ENCODE measurements at places on chromosomes 3 and 15. TPM values are rescaled to one million over a fixed set of nuclear protein-coding genes. Genes with fewer than 3 reads are reported as not detected.
A peak's percentile ranks its signal among the peaks of the same experiment; 100 is the strongest.

Gene LYZL4
- total RNA-seq, result not detected

Gene PDZRN3
- total RNA-seq, result 34.1 TPM

Gene PRTG
- total RNA-seq, result 2.2 TPM

Gene LRRC31
- total RNA-seq, result not detected

Gene MYH15
- 0.08 TPM for total RNA-seq

GRCh38 chr3:44674211-44674610 is 25.7 kb downstream of the ZNF35 start:
- peak overlapping the region; percentile 5 for H3K27ac ChIP-seq
- DNase-seq, result no peak
- no peaks in the 10 kb centered on the region for H3K36me3 ChIP-seq
- H3K4me3 ChIP-seq, result no peak overlapping the region
- no peaks in the 10 kb centered on the region for H3K4me1 ChIP-seq

GRCh38 chr3:52177701-52178042 is 20.3 kb upstream of the ALAS1 start:
- no peak overlapping the region for H3K27ac ChIP-seq
- H3K4me3 ChIP-seq, result no peak overlapping the region
- H3K4me1 ChIP-seq, result peaks cover 14% of the 10 kb centered on the region

DNA sequence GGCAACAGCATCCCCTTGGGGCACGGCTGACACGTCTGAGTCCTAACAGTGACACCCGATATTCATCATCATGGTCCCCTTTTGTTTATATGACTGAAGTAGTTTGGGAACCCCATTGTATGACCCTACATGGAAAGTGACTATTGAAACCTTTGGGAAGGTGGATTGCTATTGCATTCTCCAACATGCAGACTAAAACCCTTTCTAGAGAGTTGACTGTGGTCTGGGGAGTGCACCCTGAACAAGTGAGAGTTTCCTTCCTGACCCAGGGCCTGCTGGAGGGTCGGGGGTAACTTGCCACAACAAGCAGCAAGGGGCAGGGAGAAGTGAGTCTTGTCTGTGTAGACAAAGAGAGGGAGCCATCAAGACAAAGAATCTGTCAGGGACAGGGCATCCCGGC is 54.4 kb downstream of the ISG20 start:
- H3K27me3 ChIP-seq, result peaks cover 16% of the 10 kb centered on the region
- no peak overlapping the region for H3K27ac ChIP-seq
- no peaks in the 10 kb centered on the region for H3K36me3 ChIP-seq
- no peak overlapping the region for H3K4me3 ChIP-seq

DNA sequence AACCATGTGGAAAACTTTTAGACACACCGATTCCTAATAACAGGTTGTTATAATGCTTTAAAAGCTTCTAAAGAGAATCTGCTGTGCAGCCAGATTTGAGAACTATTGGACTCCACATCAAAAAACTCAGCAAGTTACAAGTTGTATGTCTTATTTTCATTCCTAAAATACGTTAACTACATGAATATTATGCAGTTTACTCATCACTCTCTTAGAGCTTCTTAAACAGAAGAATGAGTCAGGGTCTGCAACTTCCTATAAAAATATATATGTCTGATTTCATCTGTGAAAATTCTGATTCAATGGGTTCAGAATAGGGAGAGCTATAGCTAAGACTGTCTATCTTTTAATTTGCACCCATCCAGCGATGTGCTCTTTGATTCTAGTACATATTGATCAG is 244.2 kb upstream of the EPHA3 start:
- no peaks in the 10 kb centered on the region for H3K36me3 ChIP-seq
- H3K4me1 ChIP-seq, result peaks cover 19% of the 10 kb centered on the region

GRCh38 chr15:29045717-29046116 is 159.9 kb downstream of the APBA2 start:
- H3K27ac ChIP-seq, result peak overlapping the region; percentile 74
- no peak for DNase-seq
- no peaks in the 10 kb centered on the region for H3K27me3 ChIP-seq
- H3K4me1 ChIP-seq, result peaks cover 62% of the 10 kb centered on the region
- no peak overlapping the region for H3K4me3 ChIP-seq

DNA sequence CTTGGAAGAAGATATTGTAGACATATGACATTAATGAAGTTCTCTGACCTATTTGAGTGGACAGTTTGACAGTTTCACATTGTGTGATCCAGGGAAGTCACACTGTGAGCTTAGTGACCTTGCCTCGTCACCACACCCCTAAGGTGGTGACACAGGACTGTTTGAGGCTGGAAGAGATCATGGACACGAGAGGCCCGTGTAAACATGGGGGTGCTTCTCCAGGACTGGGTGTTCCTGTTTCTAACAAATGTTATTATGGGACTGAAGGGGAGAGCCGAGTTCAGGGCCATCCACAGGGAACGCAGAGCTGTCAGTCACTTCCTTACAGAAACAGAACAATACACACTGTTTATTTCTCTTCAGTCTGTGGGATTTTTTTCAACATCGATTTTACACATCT is 96.5 kb upstream of the DNAJC19 start:
- no peaks in the 10 kb centered on the region for H3K4me1 ChIP-seq
- no peaks in the 10 kb centered on the region for H3K27me3 ChIP-seq
- DNase-seq, result no peak
- H3K27ac ChIP-seq, result no peak overlapping the region
- H3K4me3 ChIP-seq, result no peak overlapping the region
- no peaks in the 10 kb centered on the region for H3K36me3 ChIP-seq

GRCh38 chr3:54988302-54988837 is 60.5 kb upstream of the LRTM1 start:
- no peaks in the 10 kb centered on the region for H3K36me3 ChIP-seq
- H3K4me3 ChIP-seq, result no peak overlapping the region
- H3K4me1 ChIP-seq, result peaks cover 28% of the 10 kb centered on the region
- H3K27ac ChIP-seq, result peak overlapping the region; percentile 71
- DNase-seq, result no peak
- no peaks in the 10 kb centered on the region for H3K27me3 ChIP-seq

Data from osteocyte (in vitro differentiated cells).